AML-193 (cell line): ENCODE measurements at places on chromosomes 16 and 17.

DNA sequence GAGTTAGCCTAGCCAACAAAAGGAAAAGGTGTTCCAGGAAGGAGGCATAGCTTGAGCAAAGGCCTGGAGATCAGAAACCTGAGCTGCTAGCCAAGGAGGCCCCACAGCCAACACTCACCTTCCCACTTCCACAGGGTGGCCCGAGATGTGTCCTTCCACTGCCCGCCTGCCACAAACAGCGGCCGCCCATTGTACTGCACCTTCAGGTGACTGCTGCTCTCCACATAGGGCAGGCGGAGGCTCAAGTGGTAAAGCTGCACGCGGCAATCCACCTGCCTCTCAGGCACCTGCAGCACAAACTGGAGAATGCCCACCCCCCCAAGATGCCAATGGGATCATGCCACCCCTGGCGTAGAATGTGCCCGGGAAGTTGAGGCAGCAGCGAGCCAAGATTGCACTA, 111.5 kb downstream of the RMI2 start:
- no peak for DNase-seq

- DNase-seq = no peak
Measured at GRCh38 chr17:57665128-57665527, 80.0 kb downstream of the CCDC182 start.

DNA sequence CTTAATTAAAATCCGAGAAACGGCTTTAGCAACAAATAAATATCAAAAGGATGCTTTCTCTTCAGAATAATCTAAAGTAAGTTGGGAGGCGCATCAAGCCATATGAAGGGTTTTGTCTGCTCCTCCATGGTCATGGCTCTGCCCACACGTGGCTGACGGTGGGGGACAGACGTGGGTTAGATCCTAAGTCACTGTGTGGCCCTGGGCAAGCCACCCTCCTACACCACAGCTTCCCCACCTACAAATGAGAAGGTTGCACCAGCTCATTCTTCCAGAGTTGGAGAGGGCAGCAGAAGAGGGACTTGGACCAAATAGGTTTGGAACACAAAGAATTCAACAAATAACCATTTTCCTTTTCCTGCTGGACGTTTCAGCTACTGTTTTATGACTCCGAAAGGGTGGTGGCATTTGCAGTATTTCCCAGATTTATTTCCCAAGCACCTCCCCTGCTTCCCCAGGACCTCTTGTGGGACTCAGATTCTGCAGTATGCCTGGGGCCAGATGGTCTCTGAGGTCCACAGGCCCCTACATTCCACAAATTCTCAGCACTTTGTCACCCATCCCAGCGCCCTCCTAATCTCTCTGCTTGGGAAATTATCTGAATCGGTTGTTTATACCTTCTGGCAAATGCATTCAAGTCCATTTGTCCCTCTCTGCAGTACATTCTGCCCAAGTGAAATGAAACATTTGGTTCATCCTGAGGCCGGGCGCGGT, 17.8 kb downstream of the LRRC75A start:
- no peak for DNase-seq

DNA sequence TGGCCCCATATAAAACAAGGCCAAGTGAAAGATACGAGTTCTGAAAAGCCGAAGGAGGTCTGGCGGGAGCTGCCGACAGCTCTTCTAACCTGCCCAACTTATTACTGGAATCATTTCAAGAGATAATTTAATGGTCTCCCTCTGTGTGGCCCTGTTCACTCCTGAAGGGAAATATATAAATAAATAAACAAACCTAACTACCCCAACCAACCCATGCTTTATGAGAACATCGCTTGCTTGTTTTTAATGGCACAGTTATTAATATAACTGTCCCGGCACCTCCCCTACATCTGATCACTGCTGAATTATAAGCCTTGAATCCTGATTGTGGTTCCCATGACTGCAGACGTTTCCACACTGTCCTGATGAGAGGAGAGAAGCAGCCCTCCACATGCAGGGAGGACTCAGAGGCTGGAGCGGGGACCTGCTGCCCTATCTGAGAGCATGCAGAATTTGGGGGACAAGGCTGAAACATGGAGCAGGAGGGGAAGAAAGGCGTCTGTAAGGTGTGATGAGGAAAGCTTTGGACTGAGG, 22.2 kb downstream of the CDK5RAP3 start:
- DNase-seq = no peak

GRCh38 chr17:65588181-65588808, 26.8 kb upstream of the AXIN2 start:
- no peak for DNase-seq

GRCh38 chr17:27751166-27751565, 49.2 kb downstream of the NOS2 start:
- DNase-seq = no peak

DNA sequence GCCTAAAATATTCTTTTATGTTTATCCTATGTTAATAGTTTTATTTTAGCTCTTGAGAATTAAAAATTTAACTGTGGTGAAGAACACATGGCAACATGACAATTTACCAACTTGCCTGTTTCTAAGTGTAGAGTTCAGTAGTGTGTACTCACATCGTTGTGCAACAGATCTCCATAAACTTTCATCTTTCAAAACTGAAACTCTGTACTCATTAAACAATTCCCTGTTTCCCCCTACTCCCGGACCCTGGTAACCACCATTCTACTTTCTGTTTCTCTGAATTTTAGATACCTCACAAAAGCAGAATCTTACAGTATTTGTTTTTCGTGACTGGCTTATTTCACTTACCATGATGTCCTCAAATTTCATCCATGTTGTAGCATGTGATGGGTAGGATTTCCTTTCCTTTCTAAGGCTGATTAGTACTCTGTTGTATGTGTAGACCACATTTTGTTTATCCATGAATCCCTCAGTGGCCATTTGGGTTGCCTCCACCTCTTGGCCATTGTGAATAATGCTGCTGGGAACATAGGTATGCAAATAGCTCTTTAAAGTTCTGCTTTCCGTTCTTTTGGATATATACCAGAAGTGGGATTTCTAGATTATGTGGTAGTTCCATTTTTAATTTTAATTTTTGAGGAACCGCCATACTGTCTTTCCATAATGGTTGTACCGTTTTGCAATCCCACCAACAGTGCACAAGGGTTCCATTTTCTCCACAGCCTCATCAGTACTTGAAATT, 17.4 kb downstream of the IST1 start:
- no peak for DNase-seq

DNA sequence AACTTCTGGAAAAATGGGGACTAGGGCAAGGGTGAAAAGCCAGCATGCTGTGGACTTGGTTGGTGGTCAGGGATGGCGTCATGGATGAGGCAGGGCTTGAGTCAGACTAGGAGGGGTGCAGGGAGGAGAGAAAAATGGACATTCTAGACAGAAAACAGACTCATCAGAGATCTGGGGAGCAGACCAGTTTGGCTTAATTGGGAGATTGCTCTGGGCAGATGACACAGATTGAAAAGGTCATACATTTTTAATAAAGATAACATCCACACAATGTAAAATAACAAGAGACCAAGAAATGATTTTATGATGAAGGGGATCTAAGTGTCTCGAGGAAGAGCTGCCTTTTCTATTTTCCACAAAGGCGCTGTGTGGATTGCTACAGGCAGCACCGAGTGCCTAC, 326.3 kb downstream of the XYLT1 start:
- no peak for DNase-seq
